Kasumi-1 (cell line): ENCODE measurements at places on chromosomes 2 and 18.

DNA sequence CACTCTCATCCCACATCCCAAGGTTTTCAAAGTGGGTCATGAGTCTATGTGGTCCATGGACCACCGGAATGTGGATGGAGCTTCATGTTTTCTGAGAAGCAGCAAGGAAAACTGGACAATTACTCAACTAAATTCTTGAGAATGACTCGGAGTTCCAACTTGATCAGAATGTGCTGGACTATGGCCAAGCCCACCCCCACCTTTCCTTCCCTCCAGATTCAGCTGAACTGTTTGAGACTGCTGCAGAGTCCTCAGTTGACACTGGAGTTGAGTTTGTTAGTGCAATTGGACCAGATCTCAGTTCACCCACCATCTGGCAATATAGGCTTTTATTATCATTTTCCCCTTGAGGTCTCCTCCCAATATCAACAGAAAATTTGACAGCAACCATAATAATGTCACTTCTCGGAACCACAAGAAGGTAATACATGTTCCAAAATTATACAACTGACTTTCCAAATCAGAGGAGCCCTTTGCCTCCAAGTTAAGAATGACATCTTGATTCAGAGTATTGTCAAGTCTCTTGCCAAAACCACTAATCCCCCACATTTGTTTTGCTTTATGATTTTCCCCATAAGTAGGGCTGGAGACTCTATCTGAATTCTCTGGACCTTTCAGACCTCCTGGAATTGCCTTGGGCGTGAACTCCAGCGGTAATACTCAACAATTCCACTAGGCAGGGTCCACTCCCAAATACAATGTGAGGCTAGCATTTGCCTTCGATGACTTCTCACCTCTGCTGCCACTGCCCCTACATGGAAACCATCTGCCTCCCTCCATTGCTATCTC is 8.8 kb downstream of the COL4A4 start:
- no peak for DNase-seq

- DNase-seq, result no peak
Observed at GRCh38 chr2:236256366-236256985, 7.7 kb downstream of the ASB18 start.

- DNase-seq, result no peak
Observed at GRCh38 chr2:141710589-141711239, 420.1 kb downstream of the LRP1B start.

DNA sequence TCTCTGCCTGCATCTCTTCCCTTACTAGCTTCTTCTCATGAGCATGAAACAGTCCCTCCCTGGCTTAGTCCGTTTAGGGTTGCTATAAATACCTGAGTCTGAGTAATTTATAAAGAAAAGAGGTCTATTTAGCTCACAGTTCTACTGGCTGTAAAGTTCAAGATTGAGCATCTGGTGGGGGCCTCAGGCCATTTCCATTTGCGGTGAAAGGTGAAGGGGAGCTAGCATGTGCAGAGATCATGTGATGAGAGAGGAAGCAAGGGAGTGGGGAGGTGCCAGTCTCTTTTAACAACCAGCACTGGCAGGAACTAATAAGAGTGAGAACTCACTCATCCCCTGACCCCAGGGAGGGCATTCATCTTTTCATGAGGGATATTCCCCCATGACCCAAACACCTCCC is 26.8 kb downstream of the RHBDD1 start:
- DNase-seq, result no peak

DNA sequence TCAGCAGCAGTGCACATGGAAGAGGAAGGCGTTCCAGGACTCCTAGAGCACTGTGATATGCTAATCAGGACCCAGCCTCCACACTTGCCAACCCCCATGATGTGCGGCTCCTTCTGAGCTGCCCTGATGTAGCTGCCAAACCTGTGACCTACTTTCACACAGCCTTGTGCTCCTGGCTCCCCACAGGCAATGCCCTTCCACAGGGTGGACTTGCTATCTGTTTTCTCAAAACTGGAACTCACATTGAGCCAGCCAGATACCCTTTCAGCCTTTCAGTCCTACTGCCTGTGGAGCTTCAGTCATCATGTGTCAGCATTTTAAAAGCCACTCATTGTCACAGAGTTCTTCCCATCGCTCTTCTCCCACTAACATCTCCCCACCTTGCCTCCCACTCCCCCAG is 181.6 kb downstream of the AFF3 start:
- DNase-seq, result no peak

DNA sequence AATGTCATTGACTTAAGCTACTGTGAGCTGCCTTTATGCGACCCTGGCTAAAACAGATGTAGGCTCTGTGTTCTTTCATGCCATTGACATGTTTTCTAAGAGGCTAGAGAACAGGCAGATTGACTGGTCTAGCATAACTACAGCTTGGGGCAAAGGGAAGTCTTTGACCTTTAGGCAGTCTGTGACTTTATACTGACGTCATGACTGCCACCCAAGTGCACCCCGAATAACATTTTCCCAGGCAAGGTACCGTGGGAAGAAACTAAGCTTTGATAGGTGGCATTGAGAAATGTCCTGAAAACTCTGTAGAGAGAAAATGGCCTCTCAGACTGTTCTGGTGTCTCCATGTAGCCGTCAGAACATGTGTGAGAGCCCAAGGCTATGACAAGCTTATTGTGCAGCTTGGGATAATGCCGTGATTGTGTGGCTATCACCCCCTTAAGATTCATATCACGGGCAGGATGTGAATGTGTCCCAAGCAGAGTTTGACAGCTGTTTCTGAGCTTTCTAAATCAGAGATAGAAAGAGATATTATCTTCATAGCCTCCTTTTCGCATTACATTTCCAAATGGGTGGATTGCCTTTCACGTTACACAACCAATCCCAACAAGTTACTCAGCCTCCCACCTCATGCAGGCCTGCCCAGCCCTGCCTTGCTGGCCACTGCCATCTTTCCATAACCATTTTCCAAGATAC is 672.2 kb upstream of the ACVR2A start:
- DNase-seq, result no peak

DNA sequence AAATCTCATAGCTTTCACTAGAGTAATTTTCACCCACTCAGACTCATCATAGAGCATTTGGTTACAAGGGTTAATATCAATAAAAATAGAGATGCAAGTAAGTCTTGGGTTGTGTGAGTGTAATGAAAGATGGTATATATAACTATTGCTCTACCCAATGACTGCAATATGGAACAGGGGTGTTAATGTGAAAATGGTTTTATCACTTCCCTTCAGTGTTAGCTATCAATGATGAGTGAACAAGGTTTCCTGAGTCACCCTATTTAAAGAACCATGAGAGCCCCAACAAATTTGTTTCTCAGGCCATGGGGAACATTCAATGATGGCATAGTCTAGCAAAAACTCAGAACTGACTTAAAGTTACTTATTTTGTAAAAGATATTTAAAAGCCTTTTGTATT is 1133.6 kb upstream of the ZEB2 start:
- no peak for DNase-seq

DNA sequence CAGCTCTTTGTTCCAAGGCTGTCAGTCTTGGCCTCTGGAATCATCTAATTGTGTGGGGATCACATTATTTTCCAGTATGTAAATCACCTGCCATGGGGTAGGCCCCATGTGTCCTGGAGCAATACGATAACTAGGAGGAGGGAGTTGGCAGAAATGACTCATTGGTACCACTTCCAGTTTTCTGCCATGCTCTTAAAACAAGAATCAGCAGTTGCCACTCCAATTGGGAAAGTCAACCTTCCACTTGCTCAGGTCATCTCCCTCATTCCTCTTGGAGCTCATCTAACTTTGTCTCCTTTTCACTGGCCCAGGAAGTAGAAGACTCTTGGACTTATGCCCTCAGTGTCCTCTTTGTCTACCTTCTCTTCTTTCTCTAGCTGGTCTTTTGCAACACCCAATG is 487.0 kb downstream of the SLC4A3 start:
- DNase-seq, result no peak

- no peak for DNase-seq
Observed at GRCh38 chr2:203585516-203585915, 50.4 kb upstream of the RAPH1 start.

DNA sequence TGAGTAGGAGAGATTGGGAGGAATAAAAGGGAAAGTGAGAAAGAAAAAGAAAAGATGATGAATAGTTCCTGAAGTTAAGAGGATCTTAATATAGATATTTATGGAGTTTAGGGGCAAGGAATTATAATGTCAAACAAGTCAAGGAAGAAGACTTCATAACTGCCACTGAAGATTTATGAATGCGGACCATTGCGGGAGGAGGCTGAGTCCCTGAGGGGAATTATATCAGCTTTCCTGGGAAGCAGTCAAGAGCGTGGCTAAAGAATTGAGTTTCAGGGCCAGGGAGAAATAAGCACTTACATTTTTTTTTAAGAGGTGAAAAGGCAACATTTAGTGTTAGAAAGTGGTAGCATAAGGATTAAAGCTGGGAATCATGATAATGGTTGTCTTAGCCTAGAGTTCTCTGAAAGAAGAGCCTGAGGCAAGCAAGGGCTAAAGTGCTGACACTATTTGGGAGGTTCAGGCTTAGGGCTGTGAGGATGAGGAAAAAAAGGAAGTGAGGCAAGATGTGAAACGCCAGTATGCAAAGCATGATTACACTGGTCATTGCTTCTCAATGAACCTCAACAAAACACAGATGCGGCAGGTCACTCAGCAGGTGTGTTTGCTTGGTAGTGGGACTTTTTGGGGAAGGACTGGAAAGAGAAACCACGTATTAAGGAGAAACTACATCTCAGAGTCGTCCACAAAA is 217.1 kb downstream of the SLC4A3 start:
- DNase-seq, result no peak

- DNase-seq, result no peak
Observed at GRCh38 chr18:36756242-36756641, 72.6 kb downstream of the TPGS2 start.

DNA sequence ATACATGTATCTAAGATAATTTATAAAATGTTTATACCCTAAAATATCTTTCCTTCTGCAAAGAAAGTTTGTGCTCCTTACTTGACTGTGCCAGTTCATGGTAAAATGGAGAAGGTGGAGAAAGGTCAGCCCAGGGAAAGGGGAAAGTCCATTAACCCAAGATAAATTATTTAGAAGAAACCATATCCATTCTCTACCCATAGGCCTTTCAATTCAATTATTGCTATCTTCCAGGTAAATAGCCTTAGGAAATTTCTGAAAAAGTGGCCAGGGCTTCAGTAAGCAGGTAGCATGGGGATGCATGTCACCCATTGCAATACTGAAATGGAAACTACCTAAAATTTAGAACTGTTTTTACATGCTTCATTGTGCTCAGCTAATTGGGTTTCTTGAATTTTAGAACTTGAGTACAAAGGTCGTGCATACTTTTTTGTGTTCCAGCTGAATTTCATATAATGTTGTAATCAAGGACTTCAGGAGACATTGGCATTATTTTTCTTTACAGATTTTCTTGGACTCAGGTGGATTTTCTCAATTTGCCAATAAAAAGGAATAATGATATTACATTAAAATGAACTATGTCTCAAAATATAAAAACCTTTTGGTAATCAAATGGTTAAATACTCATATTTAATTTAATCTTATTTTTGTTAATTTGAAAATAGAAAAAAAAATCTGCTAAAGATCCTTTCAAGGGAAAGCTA is 124.9 kb downstream of the CSRNP3 start:
- no peak for DNase-seq

DNA sequence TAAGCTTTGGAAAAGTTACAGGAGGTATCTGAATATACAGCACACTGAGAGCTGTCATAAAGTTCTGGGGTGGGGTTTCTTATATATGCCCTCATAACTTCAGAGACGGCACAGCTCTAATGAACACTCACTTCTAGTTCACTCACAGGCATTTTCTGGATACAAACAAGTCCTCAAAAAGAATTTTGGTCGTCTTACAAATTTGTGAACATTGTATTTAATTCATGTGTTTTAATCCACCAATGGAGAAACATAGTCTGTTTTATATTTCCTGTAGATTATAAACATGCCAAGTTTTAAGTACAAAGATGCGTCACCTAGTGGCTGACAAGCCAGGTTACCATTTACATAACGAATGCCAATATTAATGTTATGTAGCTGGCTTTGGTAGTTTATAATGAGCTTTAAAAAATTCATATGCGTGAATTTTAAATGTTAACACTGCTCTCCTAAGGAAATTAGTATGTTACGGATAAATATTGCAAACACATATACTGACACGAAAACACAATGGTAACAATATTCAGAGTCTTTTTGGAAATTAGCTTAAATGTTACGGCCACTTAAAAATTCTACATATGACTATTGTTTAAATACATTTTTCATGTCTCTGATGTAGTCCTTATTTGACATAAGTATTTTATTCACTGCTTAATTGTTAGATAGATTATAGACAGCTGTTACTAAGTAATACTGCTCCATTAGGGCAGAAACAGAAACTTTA is 2.5 kb downstream of the COL3A1 start:
- peak; percentile 11 for DNase-seq

DNA sequence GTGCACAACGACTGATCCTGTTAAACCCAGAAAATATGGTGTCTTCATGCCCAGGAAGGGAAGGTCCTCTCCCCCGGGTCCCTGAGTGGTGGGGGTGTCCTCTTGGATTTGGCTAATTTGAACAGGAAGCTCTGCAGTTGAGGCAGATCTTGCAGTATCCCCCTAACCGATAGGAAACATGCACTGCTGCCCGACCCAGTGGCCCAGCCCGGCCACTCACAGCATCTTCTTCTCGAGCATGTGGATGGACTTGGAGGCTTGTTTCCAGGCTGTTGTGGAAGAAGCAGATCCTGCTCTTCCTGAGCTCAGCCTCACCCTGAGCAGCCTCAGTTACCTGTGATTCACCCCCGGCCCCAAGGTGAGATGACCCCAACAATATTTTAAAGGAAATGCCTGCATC is 46.4 kb upstream of the ASB1 start:
- DNase-seq, result no peak

DNA sequence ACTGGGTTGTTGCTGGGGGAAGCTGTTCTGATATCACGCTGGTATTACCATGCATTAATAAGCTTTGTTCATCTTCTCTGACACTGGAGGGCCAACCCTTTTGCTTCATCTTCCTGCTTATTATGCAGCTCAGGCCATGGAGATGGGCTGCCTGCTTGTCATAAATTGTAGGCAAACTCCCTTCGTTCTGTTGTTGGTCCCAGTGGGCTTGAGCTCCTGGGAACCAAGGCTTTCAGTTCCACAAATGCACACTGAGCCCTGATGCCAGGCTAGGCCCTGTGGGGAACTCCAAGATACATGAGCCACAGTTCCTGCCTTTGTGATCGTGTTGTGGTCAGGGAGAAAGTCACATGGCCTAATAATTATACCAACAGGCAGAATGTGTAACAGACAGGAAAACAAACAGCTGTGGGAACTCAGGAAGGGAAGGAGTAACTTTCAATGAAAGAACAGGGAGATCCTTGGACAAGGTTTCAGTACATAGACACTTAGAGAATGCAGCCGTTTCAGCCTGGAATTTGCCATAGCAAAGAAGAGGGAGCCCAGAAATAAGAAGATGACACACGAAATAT is 49.0 kb upstream of the BCL2L11 start:
- DNase-seq, result no peak

GRCh38 chr2:116804901-116805300 is 1009.6 kb upstream of the DDX18 start:
- DNase-seq, result no peak
